ENCODE measurements at places on chromosomes 3 and 15.

DNA sequence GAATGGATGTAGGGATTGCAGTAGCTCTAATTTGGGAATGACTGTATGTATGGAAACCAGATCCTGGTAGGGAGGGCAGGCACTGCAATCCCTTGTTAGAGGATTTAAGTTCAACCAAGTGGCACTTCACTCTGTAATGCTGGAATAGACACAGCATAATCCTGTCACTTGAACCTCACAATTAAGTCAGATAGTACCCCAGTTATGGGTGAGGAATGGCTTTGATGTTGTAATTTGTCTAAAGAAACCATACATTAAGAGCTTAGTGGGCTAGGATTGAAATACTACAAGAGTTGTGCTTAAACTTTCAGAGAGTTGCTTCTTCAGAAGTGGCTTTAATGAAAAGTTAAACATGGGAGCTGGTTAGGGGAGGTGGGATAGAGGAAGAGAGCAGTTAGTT, 9.3 kb downstream of the RAB7A start:
- no peak for DNase-seq

DNA sequence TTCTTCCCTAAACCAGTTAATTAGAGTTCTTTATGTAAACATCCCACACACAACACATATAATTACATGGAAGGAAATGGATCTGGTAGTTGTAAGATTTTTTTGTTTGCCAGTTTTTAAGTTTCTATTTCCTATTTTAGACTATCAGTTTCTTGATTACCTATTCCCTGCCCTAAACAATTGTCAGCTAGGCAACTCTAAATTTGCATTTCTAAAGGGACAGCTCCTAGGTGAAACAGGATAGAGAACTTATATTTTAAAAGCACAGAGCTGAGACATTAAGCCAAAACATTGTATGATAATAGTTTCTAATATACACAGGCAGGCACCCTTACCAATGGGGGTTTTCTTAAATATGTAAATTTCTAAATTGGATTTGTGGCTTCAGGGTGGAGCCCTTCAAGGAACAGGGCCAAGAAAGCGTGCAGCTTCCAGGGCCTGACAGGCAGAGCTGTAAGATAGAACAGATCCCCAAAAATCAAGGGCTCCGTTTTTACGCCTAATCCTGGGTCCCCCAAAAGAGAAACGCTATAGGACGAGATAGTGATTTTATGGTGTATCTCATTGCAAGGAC, 8.9 kb downstream of the LEKR1 start:
- DNase-seq = no peak

DNA sequence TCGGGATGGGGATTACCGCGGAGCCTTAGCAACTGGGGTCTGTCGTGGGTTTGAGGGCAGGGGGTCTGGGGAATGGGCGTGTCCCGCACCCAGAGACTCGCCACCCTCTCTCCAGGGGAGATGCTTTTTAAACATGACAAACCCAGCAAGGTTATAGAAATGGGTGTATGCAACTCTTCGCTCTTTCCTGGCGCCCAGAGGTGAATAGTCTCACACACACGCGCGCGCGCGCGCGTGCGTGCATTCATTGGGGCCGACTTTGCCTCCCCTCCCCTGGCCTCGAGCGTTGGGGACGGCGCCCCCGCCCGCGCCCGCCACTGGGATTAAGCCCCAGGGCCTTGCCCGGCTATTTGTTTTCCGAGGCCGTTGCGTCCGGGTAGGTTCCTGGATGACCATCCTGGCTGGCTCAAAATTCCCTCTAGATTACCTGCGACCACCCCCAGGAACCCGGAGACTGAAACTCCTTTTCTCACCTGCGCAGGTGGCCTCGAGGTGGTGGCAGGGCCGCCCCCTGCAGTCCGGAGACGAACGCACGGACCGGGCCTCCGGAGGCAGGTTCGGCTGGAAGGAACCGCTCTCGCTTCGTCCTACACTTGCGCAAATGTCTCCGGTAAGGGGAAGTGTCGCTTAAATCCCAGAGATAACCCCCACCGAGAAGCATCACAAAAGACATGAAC, 777 bp downstream of the GPR160 start:
- DNase-seq = no peak

- peak; percentile 95 for DNase-seq
Measured at GRCh38 chr3:10366651-10367101, 45.8 kb upstream of the SEC13 start.

GRCh38 chr3:52339612-52340011, 23.5 kb downstream of the DNAH1 start:
- peak; percentile 68 for DNase-seq

DNA sequence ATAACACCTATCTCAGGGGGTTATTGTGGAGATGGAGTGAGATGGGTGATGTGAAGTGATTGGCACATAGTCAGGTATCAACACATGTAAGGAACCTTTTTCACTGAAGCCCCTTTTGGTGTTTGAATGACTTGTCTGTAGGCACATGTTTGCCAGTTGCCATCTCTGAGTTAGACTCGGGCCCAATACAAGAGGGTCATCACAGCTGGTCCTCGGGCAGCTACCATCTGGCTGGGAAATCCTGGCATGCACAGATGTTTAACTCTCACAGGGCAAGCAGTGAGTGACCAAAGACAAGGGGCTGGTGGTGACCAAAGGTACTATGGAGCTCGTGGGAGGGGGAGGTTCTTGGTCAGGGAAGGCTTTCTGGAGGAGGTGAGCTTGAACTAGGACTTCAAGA, 118.8 kb downstream of the CLSTN2 start:
- no peak for DNase-seq

GRCh38 chr3:42451546-42452230, 41.3 kb upstream of the LYZL4 start:
- DNase-seq = peak; percentile 13

DNA sequence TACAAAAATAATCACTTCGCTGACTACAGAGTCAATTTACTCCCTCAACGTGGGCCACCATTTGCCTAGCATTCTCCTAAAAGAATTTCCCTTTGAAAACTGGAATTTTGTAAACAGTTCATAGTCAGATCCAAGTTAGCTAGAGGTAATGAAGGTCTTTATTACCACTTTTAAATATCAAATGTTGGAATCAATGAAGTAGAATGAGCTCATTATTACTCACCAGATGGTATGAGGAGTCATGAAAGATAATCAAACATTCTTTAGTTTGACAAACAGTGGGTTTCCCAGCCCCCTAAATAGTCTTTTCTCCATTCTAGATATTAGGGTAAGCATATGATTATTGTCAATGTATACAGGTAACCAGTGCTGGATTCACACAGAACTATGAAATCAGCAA, 455.7 kb upstream of the THBS1 start:
- DNase-seq = no peak

DNA sequence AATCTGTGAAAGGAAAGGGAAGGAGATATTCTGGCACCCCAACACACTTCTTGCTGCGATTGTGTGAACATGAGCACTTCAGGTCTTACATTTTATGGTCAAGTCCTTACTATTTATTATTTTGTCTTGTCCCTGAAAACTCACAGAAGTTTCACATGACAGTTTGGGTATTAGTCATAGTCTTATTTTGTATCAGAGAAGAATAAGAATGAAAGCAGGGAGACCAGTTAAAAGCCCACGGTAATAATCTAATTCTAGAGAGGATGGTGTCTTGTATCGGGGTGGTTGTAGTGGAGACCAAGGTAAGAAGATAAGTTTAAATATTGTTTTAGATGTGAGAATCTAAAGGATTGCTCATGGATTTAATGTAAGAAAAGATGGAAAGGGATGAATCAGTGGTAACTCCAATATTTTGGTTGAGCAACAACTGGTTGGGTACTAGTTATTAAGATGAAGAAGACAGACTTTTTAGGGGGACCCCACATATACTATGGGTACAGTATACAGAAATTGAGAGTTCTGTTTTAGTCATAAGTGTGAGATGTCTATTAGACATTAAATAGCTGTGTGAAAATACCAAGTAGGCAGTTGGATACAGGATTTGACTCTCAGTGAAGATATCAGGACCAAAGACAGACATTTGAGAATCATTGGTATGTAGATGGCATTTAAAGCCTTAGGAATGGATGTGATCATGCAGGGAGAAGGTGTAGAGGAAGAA, 227.6 kb downstream of the MFSD1 start:
- no peak for DNase-seq

DNA sequence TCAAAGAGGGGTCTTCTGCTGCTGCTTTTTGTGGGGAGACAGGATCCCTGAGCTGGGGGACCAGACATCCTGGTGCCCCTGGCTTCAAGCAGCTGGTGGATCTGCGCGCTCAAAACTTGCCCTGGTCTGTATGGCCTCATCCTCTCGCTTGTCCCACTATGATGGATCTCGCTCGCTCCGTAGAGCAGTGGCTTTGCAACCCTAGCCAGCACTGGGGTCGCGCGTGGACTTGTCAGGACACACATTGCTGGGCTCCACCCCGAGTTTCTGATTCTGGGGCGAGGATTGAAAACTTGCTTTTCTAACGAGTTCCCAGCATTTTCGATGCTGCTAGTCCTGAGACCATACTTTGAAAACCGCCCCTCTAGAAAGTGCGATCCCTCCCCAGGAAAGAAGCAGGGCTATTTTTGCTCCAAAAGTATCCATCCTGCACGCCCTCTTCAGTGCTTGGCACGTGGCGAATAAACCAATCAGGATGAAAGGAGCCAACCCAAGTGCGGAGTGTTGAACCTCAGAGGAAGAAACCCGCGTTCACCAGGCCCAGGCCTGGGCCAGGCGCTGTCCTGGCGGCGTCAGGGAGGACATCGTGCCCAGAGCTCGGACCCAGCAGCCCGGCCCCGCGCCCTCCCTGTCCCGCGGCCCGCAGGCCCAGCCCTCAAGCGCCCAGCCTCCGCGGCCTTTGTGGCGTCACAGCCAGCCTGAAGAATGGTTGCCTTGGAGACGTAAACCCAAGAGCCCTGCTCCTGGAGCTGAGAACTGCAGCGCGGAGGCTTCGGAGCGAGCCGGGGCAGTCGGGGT, at the start of gene CFAP100:
CFAP100 (plus strand) TSS at position 731 of the 798 bp plus-strand sequence. CDS start 1,092 bp downstream, outside the sequence.
- DNase-seq = no peak

DNA sequence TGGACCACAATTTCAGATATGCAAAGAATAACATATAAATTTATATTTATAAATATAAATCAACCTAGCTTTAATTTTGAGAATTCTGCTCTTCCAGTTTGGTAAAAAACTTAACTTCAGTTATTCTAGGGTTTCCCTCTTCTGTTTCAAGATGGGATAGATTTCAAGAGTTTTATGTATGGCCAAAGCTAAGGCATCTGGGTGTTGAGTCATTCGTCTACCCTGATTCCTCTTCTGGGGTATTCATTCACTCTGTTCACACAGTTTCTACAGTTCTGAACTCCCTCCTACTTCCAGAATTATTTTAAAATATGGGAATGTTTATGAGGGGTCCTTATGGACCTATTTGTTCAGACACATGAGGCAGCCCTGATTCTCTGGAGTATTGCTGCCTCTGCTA, 4.2 kb upstream of the FGF7 start:
- no peak for DNase-seq

GRCh38 chr3:155218462-155218861, 75.0 kb downstream of the STRIT1 start:
- no peak for DNase-seq

Data from foreskin keratinocyte (primary cell).